ENCODE measurements at places on chromosomes 2 and 18.

DNA sequence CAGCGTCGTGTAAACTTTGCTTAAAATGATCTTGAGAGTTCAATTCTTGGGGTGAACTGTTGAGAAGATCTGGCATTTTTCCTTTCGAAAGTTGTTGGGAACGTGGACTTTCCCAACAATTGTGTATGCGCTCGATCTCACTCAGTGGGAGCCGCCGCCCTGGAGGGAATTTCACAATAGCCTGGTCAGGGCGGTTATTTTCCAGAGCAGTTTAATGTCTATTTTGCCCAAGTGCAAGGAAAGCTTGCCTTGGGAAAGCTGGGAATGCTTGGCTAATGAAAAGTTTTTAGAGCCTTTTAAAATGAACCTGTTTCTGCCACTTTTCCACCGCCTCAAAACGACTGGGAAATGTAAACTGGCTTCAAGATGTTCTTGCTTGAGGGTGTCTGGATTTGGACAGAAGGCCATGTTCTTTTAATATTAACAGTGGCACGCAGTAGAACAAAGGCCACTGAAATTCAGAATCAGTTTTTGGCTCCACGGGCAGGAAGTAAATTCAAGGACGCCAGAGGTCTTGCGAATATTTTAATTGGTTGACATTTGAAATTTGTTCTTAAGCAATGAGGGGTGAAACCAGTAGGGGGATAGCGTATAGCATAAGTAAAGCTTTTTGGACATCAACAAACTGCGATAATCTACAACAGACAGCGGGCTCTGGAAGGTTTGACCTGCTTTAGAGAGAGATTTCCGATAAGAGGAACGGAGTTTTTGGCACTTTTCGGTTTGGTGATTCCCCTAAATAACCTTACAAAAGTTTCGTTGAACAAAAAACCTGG lies 1.2 kb downstream of the CFLAR start:
- DNase-seq: no peak

- no peak for DNase-seq
Observed at GRCh38 chr2:227597998-227598397, 695 bp upstream of the SCYGR2 start.

GRCh38 chr2:169676357-169676756 lies 17.8 kb downstream of the CFAP210 start:
- no peak for DNase-seq

DNA sequence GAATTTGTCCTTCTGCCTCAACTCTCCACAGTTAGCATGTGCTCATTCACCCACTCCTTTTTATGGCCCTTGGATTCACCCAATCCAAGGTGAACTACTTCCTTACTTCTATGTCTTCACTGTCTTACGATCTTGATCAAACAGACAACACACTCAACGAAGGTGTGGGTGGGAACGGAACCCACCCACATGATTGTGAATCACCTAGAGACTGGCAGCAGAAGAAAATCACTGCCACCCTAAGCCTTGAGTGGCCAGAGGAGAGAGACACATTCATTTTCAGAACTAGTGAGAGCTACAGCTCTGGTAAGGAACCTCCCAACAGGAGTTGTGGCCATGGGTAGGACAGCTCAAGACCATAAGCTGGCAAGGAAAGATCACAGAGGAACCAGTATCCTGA lies 194.3 kb downstream of the PLCL1 start:
- DNase-seq: no peak

DNA sequence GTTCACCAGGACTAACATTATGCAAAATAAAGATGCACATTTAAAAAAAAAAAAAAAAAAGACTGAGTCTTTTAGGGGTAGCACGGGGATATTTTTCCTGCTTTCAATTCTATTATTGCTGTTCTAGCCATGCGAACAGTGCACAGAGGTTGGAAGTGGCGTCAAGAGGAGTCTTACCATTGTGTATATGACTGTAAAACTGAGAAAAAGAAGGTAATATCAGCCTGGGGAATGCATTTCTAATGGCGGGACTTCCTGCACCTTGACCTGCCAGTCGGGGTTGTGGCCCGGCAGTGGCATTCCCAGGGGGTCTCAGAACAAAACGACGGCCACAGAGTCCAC lies 48.5 kb upstream of the ATP6V1B1 start:
- DNase-seq: no peak

- no peak for DNase-seq
Observed at GRCh38 chr2:43199492-43200488, 26.6 kb downstream of the ZFP36L2 start.

DNA sequence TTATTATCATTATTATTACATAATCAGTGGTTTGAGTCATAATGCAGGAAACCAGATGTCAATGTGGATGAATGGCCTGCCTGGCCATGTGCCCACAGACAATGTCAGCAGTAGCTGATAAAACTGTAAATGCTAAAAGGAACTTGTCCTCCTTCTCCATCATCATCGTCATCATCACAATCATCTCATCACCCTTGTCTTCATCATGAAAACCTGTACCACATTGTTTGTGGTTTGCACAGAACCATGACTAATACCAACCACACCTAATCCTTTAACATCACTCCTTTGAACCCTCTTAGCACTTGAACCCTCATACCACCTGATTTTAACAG lies 96.0 kb downstream of the HNMT start:
- no peak for DNase-seq

DNA sequence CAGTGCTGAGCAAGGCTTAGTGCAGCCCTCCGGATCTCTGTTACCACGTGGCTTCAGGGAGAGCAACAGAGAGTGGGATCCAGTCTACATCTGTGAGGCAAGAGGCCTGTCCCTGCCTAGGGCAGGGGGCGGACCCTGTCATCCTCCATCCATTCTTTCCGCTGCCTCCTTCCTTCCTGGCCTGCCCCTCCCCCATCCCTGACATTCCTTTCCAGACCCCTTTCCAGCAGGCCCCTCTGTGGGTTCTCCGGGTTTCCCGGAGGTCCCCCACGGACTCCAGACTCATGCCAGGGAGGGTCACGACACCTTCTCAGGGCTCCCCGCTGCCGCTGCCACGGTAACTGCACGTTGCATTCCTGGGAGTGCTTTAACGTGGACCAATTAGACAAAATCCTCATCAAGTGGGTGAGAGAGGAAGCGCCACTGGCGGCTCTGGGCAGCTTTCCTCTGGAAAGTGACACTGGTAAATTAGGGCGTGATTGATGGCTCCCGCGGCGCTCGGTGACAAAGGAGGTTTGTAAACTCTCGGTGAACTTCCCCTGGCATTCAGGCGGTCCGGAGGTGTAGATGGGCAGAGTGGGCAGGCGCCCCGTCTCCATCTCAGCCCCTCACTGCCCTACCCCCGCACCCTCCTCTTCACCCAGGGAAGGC lies 11.4 kb downstream of the ATOH8 start:
- no peak for DNase-seq

GRCh38 chr2:97720746-97721145 lies 7.4 kb downstream of the ZAP70 start:
- DNase-seq: no peak

GRCh38 chr2:68594674-68595492 lies 48.5 kb upstream of the PROKR1 start:
- DNase-seq: no peak

DNA sequence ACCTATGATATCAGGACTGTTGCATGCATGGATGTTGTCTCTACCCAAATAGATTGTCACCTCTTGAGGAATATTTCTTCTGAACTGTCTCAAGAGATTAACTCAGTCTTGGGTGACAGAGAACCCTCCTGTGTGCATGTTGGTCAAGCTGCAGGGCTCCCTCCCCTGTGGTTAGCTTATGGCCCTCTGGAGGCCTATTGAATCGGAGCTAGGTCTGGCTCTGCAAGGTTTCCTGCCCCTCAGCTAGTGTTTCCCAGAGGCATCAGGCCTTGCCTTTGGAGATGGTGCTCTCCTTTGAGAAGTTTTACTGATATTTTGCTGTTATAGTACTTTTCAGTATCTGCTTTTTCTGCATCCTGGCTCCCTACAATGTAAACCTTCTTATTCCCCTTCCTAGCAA lies 769.2 kb upstream of the FAM98A start:
- DNase-seq: no peak

DNA sequence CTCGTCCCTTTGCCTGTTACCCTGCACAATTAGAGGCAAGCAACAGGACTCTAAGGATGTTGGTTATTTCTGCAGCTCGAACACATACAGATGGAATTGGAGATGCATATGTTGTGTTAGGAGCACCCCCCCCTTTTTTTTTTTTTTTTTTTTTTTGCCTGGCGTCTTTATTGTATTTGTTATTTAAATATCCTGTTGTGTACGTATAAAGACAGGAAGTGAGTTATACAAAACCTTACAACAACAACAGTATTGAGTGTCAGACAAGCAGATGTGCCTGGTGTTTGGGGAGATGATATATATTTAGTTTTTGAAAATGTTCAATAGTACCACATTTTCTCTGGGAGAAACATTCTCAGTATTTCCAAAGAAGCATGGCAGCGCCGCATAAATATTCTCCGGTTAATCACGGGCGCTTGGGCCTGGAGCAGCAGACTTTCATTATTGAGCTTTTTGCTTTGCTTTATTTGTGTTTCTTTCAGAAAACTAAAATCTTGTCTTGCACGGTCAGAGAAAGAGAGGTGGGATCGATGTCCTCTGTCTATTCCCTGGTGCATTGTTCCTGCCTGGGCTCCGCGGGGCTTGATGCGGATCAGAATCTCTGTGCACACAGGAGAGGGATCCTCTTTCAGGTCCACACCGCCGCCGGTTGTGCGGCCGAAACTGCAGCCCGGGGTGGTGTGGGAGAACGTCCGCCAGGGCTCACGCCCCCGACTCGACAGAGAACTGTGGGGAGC lies 23.2 kb upstream of the ZNF516 start:
- DNase-seq: no peak

- DNase-seq: no peak
Observed at GRCh38 chr2:126652323-126652891, 3.6 kb upstream of the GYPC start.

DNA sequence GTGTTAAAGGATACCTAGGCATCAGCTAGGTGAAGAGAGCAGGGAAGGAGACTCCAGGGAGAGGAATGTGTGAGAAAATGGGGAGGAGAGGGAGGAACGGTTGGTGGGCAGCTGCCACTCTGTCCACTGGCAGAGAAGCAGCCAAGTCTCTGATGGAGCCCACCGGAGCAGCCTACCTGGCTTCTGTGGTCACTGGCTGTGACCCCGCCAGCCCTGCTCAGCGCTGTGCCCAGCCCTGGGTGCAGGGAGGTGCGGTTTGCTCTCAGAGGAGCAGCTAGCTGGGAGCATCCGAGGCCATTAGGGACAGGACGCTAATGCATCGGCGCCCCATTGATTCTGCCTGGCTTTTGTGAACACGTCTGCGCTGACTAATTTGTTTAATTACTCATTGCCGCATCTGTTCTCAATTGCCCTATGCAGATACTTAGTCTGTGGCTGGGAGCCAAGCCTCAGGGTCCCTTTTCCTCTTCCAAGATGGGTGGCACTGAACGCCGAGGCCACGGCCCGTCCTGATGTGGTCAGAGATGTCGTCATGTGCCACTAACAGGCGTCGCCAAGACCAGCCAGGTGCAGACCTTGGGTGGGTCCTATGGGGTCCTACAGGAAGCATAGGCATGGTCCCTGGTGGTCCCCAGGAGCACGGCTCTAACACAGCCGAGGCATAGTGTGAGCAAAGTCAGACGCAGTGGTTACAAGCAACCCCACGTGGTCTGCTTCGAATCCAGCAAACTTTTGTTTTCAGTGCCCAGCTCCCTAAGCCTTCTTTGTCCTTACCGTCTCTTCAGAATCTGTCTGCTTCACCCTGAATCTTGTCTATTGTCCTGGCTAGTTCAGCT lies 82.0 kb downstream of the RRM2 start:
- DNase-seq: no peak

- DNase-seq: no peak
Observed at GRCh38 chr2:113872201-113872600, 17.7 kb upstream of the ACTR3 start.

DNA sequence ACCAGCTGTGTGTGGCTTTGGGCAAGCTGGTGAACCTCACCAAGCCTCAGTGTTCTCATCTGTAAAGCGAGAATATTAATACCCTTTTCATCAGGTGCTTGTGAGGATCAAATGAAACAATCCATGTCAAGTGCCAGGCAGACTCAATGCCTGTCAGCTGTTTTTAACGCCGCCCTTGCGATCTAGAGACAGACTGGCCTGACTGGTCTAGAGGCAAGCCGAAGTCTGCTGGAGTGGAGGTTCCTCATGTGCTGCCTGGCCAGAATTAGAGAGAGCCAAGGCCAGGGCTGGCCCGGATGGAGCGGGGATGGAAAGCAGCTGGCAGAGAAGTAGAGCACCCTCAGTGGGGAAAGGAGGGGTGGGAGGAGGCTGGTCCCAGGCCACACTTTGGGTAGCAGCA lies 74.5 kb upstream of the B3GNT7 start:
- DNase-seq: no peak

- no peak for DNase-seq
Observed at GRCh38 chr2:65263262-65263661, 35.6 kb downstream of the ACTR2 start.

DNA sequence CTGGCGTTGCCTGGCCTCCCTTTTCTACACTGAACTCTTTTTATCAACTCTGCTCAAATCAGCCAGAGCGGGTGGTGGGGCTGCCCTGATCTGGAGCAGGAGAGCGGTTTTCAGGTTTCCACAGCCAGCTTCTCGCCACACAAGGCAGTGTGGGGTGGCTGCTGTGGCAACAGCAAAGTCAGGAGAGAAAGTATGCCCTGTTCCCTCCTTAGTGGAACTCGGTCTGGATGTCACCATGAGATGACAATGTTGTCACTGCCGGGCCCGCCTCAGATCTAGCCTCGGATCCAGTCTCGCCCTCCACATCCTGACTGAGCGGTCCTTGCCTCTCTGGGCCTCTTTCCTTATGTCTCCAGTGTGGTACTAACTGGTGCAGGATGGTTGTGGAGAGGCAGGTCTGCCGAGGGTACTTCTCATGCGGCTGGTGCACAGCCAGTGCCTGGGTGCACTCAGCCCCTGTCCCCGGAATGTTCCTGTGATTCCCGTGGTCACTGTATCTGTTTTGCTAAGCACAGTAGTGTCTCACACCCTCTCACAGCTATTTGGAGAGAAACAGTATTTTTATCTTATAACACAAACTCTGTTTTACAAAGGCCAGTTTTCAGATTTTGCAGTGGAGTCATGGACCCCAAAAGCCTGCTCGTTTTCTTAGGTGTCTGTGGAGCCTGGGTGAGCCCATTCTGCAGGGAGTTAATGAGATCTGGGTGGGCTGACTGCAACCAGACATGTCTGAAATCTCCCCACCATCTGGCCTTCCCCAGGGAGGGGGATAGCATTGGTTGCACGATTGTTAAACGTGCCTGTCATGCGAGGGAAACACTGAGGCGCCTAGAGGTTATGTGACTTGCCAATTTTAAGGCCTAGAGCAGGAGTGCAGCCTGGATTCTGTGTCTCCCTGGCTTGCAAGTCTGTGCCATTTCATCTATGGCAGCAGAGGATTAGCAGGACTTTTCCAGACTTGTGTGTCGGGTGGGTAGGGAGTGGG lies 261.1 kb upstream of the AGAP1 start:
- no peak for DNase-seq

GRCh38 chr2:226037526-226037925 lies 638.0 kb downstream of the NYAP2 start:
- DNase-seq: no peak

DNA sequence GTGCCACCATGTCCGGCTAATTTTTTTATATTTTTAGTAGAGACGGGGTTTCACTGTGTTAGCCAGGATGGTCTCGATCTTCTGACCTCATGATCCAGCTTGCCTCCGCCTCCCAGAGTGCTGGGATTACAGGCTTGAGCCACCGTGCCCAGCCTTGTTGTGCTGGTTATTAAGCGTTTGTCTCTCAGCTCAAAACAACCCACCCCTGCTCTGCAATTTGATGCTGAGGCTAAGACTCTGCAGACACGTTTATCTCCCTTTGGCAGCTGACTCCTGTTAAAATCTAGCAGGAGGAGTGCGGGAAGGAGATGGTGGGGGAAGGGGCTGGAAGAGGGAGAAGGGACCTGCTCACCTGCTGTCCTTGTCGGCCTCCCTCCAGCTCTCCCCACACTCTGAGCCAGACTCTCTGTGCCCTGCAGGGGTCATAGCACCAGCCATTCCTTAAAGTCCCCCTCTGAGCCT lies 29.9 kb upstream of the IMPA2 start:
- no peak for DNase-seq

All from GM12892 (cell line).